Right renal cortex interstitium (tissue), 3 donors: ENCODE measurements at places on chromosomes 6 and 20.

GRCh38 chr6:162019349-162019748 is 708.2 kb downstream of the PRKN start:
- DNase-seq = peak; percentile 20

- no peak for DNase-seq
Measured at GRCh38 chr6:170132561-170132991, 158.3 kb downstream of the DLL1 start.

- DNase-seq = no peak
Measured at GRCh38 chr6:108452711-108453195, 108.0 kb upstream of the FOXO3 start.

GRCh38 chr6:44024574-44025219 is 102.6 kb downstream of the MRPL14 start:
- no peak for DNase-seq

DNA sequence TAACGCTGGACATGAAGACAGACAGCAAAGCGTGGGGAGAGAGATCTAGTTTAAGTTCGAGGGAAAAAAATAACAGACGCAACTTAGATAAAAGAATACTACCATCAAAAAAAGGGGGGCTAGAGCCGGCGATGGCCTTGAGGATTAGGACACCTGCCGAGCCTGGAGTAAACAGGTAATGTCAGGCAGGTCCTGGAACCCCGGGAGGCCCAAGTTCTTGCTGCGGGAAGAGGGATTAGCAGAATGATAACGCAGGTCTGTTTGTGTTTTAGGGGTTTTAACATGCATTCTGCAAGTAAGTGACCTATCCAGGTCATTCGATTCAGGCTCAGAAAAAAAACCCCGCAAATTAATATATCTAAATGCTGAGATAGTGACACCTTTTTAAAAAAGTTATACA is 754 bp upstream of the TMEM170B start:
- DNase-seq = no peak

- DNase-seq = no peak
Measured at GRCh38 chr6:137049095-137049494, 4.3 kb upstream of the IL20RA start.

GRCh38 chr6:56772737-56773184 is 130.1 kb upstream of the DST start:
- DNase-seq = no peak

- no peak for DNase-seq
Measured at GRCh38 chr20:41038878-41039404, 10.3 kb downstream of the TOP1 start.

DNA sequence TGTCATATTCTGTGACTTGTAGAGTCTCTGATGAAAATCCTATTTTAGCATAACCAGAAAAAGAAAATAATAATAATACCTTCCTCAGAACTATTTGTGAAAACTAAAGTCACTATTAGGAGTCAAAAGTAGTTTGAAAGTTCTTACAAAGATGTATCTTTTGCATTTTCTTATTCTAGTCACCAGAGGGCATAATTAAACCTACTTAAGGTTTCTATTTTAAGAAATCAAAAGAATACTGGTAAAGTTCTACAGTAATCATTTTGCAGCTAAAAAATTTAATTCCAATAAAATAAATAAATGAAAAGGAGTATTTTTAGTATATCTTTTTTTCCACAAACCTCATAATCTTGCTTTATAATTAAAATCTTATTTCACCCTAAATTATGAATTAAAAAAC is 28.0 kb upstream of the MCM9 start:
- DNase-seq = no peak

- no peak for DNase-seq
Measured at GRCh38 chr6:8545336-8545735, 110.0 kb upstream of the SLC35B3 start.

DNA sequence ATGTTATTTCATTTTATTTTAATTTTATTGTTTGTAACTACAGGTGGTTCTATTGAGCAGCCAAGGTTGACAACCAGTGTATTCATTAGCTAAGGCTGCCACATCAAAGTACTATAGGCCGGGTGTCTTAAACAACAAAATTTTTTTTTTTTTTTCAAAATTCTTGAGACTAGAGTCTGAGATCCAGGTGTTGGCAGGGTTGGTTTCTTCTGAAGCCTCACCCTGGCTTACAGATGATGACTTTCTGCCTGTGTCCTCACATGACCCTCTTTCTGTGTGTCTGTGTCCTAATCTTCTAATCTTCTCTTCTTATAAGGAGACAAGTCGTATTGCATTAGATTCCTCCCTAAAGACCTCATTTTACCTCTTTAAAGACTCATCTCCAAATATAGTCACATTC is 208.4 kb downstream of the MANEA start:
- no peak for DNase-seq

DNA sequence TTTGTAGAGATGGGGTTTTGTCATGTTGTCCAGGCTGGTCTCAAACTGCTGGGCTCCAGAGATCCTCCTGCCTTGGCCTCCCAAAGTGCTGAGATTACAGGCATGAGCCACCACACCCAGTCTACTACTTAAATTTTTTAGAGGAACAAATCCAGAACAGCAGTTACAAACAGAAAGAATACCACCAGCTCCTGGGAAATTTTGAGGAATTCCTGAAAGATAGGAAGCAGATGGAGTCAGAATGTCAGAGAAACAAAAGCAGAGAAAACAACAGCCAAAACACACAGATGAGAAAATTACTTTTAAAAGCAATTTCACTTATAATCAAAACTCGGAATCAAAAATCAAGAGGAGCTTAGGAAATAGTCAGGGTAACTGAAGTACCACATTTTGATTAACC is 543.3 kb upstream of the MARCKS start:
- DNase-seq = no peak

- DNase-seq = no peak
Measured at GRCh38 chr6:43916924-43917877, 147.2 kb downstream of the VEGFA start.

DNA sequence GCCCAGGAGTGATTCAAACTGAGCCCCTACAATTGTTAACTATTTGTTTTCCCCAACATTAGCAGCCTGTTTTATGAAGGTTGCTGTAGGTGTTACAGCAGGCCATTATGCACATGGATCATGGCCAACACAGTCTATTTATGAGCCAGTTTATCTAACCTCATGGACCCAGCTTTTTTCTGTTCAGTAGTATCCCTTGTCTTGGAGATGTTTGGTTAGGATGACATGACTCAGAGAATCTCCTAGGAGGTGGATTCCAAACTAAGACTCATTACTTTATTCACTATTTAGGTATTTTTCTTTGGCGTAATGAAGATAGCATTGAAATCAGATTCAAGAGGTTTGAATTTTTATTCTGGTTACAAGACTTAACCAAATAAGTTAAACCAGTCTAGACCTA is 62.8 kb upstream of the TFB1M start:
- DNase-seq = no peak

DNA sequence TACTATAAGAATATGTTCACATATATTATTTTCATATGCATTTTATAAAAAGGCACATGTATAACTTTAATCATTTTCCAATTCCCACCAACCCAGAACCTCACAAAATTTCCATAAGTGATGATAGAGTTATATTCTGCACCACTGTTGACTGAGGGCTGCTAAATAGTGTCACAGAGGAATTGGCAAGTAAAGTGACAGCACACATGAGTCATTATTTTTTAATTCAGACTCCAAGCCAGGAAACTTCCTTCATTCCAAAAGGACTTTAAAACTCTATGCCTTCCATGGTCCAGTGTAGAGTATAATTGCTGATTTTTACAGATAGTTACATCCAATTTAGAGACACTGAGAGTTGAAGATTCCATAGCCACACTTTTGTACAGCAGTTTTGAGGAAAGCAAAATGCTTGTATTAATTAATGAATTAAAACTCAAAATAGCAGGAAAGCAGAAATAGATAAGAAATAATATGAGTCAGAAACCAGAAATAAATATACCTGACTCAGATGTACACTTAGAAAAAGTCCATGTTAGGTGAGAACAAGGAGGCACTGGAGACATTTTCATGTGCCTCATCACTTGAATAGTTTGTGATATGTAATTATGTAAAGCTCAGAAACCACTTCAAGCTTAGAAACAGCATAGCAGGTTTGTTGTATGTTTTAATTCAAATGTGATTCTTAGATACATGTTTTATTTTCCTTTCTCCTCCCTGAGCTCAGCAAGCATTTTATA is 425.2 kb upstream of the OPRM1 start:
- DNase-seq = no peak

DNA sequence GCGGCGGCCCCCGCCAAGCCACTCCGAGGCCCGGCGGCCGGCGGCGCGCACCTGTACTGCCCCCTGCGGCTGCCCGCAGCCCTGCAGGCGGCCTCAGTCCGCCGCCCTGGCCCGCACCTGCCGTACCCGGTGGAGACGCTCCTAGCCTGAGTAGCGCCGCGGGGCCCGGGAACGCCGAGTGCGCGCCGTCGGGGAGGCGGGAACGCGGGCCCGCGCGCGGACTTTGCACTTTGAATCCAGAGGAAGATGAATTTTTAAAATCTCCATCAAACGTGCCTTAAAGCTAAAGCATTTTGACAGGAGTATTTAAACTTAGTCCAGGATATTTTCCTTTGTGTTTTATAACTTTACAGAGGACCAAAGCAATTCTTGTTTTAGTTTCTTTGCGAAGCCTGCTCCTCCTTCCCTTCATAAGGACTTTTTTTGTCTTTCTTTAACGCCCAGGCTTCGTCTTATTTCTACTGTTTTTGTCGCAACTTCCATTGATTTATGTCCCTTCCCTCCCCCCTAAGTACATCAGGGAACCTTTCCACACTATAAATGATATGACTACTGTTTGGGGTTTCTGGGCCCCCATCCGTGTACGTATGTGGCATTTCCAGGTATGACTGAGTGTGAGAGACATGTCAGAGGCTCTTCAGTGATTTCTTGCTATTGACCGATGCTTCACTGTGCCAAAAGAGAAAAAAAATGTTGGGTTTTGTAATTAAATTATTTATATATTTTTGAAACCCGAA is 2.0 kb downstream of the FOXQ1 start:
- DNase-seq = no peak

- no peak for DNase-seq
Measured at GRCh38 chr20:43751167-43752050, 24.6 kb upstream of the GTSF1L start.

- no peak for DNase-seq
Measured at GRCh38 chr6:87623248-87623647, 33.3 kb downstream of the ORC3 start.

- DNase-seq = no peak
Measured at GRCh38 chr20:35773154-35773751, 1.4 kb downstream of the PHF20 start.

GRCh38 chr20:63167918-63168520 is 47.9 kb downstream of the YTHDF1 start:
- no peak for DNase-seq

DNA sequence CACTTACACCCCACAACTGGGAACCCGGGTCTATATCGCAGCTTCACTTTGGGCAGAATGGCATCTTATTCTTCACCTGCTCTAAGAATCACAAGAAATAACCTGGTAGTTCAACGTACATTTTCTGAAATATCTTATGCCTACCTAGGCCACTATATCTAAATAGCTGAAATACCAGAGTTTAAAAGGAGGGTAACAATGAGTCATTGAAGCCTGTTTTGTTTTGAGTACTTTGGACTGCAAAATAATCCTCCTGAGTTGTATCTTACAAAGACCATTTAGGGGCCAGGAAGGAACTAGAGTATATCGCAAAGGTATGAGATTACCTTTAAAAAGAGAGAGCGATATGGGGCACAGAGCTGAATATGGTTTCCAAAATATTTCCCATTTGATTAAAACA is 96.7 kb upstream of the NUP153 start:
- DNase-seq = no peak

DNA sequence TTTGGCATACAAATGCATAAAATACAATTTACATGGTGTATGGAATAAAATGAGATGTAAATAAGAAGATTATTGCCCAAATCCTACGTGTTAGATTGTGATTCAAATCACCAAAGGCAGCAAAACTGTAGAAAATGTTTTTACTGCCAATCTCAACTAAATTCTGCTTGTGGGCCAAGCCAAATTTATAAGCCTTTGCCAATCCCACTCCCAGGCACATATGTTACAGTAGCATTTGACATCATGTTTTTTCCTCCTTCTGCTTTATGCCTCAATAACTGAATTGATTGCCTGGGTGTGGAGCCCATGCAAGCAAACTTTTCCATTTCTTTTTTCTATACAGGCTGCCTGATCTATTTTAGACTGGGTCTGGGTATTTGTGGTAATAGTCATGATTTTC is 36.3 kb upstream of the LRRC1 start:
- no peak for DNase-seq

GRCh38 chr6:130293800-130294199 is 71.0 kb upstream of the SAMD3 start:
- DNase-seq = no peak

DNA sequence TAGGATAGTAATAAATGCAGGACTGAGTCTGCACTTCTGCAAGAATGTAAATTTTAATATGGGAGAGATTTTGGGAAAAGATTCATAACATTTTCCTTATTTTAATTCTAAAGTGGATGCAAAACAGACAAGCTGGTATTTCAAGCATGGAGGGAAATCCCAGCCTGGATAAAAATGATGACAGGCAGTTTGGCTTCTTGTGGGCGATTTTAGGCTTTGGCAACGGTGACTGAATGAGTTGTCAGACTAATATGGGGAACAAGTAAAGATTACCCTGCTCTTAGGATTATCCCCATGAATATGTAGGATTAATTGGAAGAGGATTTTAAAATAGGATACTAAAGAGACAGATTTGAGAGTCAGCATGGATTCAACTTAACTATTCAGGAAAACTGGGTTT is 21.0 kb downstream of the OGFRL1 start:
- no peak for DNase-seq

DNA sequence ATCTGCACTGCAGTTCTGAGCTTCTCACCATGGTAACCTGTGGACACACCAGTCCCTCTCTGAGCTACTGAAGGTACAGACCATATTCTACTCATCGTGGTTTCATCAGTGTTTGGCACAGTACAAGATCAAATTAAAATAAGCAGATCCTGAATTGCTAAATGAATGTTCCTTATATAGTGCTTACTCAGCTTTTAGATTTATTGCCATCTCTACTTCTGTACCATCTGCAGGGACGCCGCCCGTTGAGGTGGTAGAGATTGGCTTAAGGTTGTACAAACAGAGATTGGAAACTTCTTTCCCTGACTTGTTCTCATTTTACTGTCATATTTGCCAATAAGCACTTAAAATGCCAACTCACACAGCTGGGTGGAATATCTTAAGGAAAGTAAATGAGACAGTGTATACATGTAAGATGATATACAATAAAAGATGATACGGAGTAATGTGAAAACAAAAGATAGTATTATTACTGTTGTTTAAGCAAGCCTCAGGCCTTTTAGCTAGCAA is 223.4 kb upstream of the FOXQ1 start:
- DNase-seq = no peak

DNA sequence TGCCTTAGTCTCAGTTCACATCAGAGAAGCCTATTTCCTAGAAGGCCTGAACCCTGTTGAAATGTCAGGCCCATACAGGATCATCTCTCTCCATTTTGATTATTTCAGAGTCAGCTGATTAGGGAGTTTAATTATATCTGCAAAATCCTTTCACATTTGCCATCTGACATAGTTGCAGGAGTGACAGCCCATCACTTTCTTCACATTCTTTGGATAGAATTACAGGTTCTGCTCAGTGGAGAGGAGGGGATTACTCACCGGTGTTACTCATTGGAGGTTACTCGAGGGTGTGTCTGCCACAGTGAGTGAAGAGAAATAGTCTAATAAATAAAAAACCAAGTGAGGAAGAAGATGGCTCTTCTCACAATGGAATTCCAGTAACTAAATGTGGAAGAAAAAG is 216.8 kb downstream of the TMEM242 start:
- no peak for DNase-seq
